ENCODE measurements at places on chromosomes 16 and 17.

- no peak for DNase-seq
These were observed 4.0 kb upstream of the CMTM3 start for GRCh38 chr16:66600477-66600876.

GRCh38 chr17:68790492-68790891, 164.7 kb downstream of the ABCA8 start:
- DNase-seq, result no peak

- no peak for DNase-seq
These were observed 31.2 kb downstream of the NXN start for GRCh38 chr17:948284-948852.

DNA sequence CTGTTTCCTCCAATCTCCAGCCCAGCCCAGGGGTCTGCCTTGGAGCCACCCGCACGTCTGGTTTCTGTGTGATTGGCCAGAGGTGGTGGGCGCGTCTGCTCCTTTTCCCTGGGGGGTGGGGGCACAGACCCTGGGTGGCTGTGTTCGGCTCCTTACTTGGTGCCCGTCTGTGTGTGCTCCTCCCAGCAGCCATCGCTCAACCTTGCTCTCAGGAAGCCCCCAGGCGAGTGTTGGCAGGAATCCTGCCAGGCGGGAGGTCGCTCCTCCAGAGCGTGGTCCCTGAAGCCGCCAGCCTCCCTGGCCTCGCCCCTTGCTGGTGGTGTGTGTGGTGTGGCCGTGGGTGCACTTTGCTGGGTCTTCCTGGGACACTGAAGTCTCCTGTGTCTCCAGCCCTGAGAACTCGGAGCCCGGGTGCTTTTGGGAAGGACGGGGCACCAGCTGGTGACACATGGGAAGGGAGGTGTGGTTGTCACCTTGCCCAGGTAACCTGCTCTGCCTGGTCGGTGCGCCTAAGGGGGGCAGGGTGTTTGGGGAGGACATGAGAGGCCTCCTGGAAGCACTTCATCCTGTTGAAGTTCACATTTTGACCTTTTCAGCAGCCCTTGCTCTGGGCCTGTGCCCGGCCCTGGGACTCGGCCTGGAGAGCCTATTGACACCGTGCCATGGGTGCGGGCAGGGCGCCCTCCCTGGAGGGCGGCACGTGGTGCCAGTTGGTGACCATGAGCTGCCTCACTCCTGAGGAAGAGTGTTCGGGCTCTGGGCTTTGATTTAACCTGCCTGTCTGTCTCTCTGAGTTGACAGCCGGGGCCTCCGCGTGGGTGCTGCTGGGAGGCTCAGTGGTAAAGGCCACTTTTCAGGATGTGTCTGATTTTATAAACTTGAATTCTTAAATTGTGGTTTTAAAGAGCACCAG, 49.0 kb upstream of the ZNF750 start:
- no peak for DNase-seq

- DNase-seq, result no peak
These were observed 147.3 kb downstream of the CCDC182 start for GRCh38 chr17:57597531-57598453.

DNA sequence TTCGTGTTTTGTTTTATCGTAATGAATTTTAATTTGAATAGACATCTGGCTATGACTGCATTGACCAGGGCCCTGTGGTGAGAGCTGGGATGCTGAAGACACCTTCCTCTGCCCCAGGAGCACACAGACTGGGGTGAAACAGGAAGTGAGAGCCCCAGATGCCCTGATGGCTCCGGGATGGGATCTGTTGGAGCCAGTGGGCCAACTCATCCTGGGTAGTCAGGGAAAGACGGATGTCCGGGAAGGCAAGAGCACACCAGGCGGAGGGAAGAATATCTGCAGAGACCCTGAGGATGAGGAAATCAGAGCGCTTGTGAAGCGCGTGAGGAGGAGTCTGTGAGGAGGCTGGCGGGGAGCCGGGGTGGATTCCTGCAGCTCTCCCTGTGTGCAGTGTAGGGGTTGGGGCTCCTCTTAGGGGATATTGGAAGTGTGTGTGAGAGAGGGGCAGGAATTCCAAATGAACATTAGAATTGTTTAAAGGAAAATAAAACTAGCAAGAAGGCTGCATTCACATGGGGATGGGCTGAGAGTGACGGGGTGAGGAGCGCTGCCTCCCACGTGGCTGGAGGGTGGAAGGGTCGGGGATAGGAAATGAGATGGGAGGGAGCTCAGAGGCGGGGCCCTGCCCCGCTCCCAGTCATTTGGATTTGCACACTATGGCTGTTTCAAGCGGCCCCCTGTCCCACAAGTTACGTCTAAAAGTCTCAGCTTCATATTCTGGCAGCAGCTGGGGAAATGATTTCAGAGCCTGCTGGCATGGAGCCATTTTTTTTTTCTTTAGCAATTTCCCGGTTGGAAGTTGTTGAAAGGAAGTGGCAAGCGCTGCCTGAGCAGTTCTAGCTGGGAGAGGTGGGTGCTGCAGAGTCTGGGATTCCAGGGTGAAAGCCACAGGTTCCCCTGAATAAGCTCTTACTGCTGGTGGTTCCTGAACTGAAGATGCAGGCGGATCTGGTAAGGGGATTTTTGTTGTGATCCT, 71.2 kb upstream of the LGALS9 start:
- DNase-seq, result no peak

GRCh38 chr17:39194089-39194984, 3.1 kb downstream of the CACNB1 start:
- no peak for DNase-seq
